ENCODE measurements at places on chromosomes 1 and 21.

- DNase-seq: no peak
Observed at GRCh38 chr1:9197186-9198099, 37.1 kb upstream of the H6PD start.

GRCh38 chr1:95679262-95679661, 445.3 kb downstream of the RWDD3 start:
- no peak for DNase-seq

DNA sequence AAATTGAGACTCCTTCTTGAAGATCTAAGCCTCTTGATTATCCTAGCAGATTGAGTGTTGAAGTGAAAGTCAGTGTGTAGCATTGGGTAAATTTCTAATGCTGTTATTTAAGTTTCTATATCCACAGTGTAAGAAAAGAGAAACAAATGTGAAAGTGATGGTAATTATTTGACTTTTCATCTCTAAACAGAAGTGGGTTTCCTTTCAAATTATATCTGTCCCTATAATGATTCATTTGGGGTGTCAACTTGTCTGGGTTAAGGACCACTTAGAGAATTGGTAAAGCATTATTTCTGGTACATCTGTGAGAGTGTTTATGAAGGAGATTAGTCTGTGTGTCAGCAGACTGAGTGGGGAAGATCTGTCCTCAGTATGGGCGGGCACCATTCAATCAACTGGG, 133.0 kb upstream of the HMCN1 start:
- no peak for DNase-seq

DNA sequence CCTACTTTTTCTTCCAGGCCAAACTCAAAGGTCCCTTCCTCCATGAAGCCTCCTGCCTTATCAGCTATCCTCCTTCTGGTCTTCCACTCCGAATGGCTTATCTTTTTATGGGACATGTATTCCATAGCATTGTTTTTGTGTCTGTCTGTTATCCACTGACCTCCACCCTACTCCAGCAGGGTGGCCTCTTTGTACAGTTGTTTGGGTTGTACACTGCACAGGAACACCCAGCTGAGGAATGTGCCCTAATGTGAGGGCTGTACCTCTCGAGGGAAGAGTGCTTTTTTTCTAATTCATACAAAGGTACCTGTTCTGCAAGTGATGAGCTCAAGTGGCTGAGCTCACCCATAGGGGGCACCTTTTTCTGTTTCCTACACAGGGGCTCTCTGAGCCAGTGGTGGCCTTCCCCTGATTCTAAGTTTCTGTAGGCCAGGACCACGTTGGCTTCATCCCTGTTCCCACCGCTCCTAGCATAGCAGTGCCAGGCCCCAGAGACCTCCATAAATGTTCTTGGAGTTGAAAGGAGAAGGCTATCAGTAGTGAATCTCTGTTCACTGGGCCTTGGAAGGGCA, 108.2 kb downstream of the FOXD2 start:
- DNase-seq: no peak

GRCh38 chr1:145997016-145997717, 788 bp upstream of the TXNIP start:
- no peak for DNase-seq

GRCh38 chr1:175580841-175581240, 162.6 kb downstream of the TNR start:
- DNase-seq: no peak

- no peak for DNase-seq
Observed at GRCh38 chr1:57208741-57209302, 215.0 kb downstream of the DAB1 start.

GRCh38 chr1:219416598-219417238, 196.2 kb downstream of the ZC3H11B start:
- DNase-seq: no peak

- DNase-seq: no peak
Observed at GRCh38 chr21:10464975-10465374, 56.4 kb upstream of the TPTE start.

GRCh38 chr1:165580931-165581871, 37.4 kb downstream of the LRRC52 start:
- no peak for DNase-seq

GRCh38 chr1:111127923-111128643, 11.8 kb downstream of the DRAM2 start:
- DNase-seq: no peak

DNA sequence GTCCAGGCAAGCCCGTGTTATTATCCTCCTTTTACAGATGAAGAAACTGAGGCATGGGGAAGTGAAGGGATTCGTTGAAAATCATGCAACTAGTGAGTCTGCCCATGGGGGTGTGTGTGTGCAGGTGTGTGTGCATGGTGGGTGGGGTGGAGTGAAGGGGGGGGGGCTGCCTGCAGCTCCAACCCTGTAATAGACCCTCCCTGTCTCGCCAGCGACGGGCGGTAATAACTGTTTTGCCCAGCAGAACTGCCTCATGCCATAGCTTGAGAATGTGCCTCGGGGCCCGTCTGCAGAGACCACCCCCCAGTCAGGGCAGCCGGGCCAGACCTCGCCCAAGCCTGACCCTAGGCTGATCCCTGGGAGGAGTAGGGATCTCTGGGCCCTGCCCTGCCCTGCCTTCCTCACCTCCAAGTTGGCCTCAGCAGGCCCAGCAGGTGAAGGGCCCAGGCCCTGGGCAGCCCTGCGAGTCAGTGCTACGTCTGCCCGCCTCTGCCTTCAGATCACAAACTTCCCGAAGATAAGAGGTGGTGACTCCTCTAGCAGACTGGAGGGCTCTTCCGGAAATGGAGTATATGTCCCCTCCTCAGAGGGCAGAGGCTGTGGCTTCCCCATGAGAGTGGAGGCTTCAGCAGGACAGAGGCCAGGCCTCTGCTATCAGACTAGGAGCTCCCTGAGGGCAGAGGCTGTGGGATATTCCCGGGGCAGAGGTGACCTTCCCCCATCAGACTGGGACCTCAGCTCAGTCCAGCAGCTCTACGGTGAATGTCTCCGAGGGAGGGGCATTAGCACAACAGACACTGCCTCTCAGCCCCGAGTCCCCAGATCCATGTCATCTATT, 15.7 kb upstream of the EPHA2 start:
- DNase-seq: no peak

DNA sequence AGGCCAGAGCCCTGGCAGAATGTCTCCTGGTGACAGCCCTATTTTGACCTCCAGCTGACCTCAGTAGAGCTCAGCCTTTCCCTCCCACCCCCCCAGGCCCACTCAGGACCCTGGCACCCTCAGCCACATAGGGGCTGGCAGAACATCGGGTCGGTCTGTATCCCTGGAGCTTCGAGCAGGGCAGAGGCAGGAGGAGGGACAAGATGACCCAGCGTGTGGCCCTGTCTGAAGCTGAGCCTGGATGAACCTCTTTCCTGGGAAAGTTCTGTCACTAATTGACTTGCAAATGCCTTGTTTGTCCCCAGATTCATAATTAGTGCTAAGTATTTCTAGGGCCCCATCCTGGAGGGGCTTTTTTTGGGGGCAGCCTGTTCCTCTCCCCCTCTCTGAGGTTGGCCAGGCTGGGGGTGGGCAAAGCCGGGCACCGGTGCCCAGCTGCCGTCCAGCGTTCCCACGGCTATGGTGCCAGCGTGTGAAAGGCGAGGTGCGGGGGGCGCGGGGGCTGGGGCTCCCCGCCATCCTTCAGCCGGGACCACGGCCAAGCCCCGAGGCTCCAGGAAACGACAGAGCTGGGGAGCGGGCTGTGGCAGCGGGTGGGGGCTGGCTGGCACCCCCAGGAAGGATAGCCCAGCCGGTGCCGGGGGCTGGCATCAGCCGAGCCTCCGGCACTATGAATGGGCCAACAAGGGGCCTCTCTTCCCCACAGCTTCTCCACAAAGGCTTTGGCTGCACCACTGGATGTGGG, 31.4 kb downstream of the RHBG start:
- DNase-seq: no peak

- DNase-seq: no peak
Observed at GRCh38 chr21:27769763-27770162, 802.9 kb upstream of the ADAMTS5 start.
